RWPE2 (cell line): ENCODE measurements at places on chromosomes 5 and 9.

DNA sequence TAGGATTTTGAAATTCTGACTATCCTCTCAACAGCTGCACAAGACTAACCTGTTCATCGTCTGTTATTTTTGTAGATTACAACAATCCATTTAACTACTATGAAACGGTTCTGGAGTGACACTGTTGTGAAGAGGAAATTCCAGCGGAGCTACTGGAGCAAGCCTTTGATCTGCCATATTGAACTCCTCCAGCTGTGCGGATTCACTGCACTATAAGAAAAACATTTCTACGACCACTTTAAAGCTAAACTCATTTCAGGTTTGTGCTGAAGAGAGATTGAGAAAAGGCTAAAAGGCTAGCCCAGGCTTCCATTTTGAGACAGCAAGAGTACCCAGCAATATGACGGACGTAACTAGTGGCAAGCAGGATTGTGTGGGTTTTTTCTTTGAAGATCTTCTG, 104.9 kb upstream of the ANKH start:
- no peak for DNase-seq

- no peak for DNase-seq
These were observed 200.8 kb downstream of the CHSY3 start for GRCh38 chr5:130104895-130105688.

GRCh38 chr9:32881948-32882347, 98.6 kb downstream of the TMEM215 start:
- no peak for DNase-seq

GRCh38 chr9:23674016-23674585, 151.9 kb downstream of the ELAVL2 start:
- DNase-seq: no peak

GRCh38 chr5:168992016-168992415, 308.9 kb downstream of the SLIT3 start:
- no peak for DNase-seq

DNA sequence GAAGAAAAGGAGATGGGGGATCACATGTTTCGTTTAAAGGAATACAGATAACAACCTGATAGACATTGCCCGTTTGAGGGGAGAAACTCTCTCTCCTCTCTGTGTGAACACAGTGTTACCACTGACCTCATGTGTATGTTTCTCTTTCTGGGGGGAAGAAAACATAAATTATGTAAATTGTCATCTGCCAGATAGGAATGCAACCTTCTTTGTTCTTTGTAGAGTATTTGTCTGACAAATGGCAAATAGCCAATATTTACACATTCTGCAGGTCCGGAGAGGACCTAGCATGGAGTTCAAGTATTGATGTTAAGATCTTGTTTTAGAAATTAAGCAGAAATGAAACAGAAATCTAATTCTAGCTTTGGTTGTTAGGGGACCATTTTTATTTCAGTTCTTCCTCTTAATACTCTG, 276.3 kb downstream of the SAXO1 start:
- no peak for DNase-seq

DNA sequence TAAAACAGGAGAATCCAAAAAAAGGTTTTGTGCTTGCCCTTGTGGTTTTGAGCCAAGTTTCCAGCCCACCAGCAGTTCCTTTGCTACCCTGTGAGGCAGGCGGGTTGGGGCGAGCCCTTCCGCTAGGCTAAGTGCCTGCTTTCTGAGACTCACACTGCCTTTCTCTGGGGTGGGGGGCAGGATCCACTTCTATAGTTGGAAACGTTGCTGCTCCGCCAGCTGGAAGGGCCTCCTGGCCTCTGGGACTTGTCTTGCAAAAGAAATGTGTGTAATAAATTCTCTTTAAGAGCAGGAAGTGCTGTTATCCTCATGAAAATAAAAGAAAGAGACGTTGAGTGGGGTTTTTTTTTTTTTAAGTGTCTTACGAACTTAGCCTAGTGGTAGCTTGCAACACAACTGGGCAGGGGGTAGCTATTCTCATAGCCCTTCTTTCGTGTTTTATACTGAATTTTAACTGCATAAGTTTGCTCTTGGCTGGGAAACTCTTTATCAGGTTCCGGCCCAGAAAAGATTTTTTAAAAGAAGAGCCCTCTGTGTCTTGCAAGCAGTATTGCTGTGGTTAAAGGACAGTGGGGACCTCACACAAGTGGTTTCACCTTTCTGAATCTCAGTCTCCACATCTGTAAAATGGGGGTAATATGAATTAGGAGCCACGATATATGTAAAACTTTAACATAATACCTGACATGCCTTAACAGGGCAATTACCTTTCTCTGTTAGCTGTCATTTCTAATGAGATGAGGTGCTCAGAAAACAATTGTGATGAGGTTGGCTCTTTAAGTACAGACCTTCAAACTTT, 19.8 kb downstream of the JADE2 start:
- no peak for DNase-seq

- no peak for DNase-seq
These were observed 46.8 kb downstream of the GRIN3A start for GRCh38 chr9:101691657-101692056.

GRCh38 chr5:172525307-172525995, 71.1 kb upstream of the SH3PXD2B start:
- DNase-seq: no peak

DNA sequence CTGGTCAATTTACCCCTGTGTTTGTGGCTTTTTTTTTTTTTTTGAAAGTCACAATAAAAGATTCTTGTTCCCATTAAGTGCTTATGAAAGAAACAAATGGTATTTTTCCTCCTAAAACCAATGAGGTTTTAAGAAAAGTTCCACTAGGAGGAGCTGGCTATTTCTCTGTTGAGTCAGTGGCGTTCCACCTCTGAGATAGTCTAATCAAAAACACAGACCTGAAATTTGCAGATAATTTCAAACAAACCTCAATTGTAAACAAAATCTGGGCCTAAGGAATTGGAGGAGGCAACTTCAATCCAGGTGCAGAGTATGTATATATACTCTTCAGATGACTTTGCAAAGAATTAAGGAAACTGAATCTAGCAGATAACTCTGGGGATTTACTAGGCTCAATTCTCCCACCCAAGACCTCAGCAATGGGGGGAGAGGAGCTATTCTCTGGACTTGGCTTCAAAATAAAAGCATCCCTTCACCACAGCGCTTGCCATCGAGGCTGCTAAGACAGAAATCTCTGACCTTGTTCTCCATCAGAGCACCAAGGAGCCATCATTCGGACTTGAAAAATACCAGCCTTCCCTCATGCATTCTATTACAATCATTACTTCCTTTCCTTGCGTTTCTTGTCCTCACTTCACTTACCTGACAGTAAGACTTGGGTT, 52.4 kb downstream of the FANCC start:
- no peak for DNase-seq

- no peak for DNase-seq
These were observed 265.5 kb upstream of the PCSK5 start for GRCh38 chr9:75624998-75625397.

GRCh38 chr9:111853450-111853827, 43.2 kb upstream of the UGCG start:
- no peak for DNase-seq

DNA sequence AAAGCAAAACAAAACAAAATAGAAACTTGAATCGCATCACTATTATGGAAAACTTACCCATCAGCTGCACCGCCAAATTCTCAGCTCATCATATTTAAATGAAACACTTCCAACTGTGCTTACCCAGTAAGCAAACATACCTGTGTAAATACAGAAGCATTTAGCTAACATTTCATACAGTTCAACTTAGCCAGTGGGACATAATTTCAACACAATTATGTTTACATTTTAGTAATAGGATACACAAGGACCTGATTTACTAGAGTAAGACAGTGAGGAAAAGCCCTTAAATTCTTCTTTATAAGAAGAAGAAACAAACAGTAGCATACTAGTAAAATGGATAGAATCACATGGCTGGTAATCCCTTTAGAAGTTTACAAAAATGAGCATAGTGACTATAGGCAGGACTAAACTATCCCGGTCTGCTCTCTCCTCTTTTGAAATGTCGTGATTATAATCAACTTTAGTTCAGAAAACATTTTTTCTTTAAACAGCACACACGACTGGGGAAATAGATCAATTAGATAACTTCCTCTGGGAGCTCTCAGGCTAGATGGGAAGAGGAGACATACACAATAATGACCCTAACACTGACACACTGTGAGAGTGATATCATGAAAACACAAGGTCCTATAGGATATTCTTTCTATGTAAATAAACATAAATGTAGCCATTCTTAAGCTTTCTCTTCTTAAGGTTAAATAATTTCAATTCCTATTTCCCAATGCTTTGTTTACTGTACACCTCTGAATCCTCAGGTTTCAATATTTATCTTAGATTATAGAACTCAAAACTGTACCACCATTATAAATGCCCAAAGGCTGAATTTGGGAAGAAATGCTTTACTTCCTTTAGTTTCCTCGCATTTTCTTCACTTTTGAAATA, 15.9 kb upstream of the CDC20B start:
- DNase-seq: no peak

- DNase-seq: peak; percentile 95
These were observed 2.3 kb upstream of the TNIP1 start for GRCh38 chr5:151083081-151083676.

DNA sequence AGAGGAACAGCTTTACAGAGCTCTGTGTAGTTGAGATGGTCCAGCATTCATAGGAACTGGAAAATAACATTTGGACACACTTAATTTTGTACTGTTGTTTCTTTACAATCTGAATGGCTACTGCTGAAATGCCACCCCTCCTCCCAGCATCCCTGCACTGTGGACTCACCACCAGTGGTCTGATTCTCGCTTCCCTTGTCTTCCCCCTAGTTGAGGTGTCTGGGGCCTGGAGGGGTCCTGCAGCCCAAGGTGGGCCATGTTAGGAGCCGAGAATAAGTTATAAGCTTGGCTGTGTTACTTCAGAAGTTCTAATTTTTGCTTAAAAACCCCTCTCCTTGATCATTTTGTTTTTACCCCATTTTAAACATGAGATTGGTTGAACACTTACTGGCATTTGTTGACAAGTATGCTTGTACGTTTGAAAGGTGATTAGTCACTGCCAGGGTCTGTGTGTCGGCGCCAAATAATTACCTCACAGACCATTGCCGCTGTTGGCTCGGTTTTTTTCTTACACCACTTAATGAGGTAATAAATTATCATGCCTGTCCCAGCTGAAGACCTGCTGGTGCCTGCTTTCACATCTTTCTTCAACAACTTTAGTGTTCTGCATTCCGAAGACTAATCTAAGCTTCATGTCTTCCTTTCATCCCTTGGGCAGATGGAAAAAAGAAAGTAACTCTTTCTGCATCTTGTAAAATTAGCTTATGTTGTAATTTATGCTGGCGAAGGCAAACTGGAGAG, 65.8 kb downstream of the MCCC2 start:
- DNase-seq: no peak

DNA sequence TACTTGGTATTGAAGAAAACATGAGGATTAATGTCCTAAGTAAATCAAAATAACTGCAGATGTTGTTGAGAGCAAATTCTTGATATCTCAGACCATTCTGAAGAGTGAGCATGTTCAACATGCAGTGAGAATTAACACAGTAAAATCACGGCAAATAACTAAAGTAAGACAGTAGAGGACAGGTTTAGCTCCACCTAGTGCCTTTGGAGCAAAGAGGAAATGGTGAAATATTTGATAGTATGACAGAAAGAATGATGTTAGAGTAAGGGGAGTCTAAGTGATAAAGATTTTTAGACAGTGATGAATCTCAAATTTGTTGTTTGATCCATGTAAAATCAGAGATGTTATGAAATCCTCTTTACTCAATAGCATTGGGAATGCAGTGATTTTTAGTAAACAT, 424.2 kb downstream of the TMEM161B start:
- DNase-seq: no peak

GRCh38 chr9:81477669-81478068, 211.7 kb downstream of the TLE1 start:
- DNase-seq: no peak

GRCh38 chr9:106112935-106113334, 418.6 kb downstream of the TMEM38B start:
- no peak for DNase-seq

DNA sequence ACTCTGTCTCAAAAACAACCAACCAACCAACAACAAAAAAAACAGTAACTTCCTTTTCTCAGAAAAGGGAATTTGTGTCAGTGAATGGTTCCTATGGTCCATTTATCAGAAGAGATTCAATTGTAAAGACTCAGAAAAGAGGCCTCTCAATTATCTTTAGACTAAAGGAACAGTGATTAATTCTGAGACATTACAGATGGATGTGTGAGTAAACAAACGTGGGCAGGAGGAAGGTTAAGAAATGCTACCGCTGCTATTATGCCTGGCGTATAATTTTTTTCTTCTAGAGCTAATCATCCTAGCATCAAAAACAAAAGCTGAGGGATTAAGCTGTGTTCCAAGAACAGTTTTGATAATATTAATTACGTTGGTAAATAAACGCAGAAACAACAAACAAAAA, 52.9 kb upstream of the JMY start:
- DNase-seq: no peak

GRCh38 chr9:91178281-91179236, 183.2 kb downstream of the AUH start:
- no peak for DNase-seq

DNA sequence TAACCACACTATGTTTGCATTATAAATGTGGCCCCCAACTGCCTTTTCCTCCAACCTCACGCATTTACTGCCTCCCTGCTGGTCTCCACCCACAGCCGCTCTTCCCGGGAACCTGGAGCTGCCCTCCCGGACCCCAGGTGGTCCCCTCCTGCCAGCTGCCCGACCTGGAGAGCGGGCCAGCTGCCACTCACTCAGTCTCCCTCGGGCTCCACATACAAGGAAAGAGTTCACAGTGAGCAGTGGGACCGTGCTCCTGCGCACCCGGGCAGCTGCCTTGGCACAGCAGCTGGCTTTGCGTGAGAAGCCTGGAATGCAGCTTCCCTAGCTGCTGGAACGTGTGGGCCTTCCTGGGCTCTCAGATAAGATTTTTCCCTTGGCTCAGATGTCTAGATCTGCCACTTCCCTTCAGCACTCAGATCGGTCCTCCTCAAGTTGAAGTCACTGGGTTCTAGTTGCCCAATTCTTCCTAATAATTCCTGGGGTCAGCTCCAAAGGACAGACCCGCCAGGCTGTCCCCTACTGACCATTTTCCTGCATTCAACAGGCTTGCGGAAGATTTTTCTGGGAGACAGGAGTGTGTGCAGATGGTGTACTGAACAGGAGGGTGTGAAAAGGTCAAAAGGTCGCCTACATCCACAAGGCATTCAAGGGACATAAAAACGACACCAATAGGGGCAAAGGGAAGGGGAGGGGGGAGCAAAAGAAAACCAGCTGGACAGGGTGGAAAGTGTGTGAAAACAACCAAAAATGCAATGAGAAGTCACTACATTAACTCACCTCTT, 69.1 kb downstream of the MYO10 start:
- no peak for DNase-seq

GRCh38 chr5:178196986-178197385, 7.3 kb upstream of the HNRNPAB start:
- DNase-seq: no peak

- no peak for DNase-seq
These were observed 11.7 kb downstream of the IQGAP2 start for GRCh38 chr5:76414788-76415187.

GRCh38 chr5:42842921-42843641, 31.4 kb upstream of the SELENOP start:
- DNase-seq: no peak

DNA sequence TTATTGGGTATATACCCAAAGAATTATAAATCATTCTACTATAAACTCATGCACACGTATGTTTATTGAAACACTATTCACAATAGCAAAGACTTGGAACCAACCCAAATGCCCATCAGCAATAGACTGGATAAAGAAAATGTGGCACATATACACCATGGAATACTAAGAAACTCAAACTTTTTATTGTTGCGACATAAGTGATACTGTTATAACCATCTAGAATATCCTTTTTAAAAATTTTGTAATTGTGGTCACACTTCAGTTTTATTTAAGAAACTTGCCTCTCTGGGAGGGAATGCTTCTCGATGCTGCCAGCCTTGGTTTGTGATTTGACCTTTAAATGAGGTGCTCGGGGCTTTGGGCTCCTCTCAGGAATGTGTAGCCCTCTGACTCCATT, 200.9 kb upstream of the OTULINL start:
- DNase-seq: no peak
